Activated T-cell treated with anti-CD3 and anti-CD28 coated beads, Interleukin-2, amount 50 U/mL, for 24 hours (primary cell): ENCODE measurements at places on chromosomes 11 and 22.

- DNase-seq, result no peak
Observed at GRCh38 chr22:41868556-41868955, 35.7 kb downstream of the SREBF2 start.

DNA sequence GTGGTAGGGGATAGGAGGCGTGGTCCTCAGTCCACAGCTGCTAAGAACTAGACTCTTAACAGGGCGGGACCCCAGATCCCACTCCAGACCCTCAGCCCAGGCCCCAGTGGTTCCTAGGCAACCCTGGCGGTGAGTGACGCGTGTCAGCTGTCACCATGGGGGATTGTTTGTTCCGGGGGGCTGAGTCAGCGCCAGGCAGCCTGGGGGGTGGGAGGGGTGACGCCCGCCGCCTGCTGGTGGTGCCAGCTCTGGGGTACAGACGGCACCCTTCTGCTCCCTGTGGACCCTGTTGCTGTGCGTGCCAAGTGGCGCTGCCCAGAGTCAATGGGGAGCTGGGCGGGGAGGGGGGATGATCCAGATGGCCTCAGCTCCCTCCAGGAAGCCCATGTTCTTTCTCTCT, 2.5 kb downstream of the CNIH2 start:
- no peak for DNase-seq

- DNase-seq, result no peak
Observed at GRCh38 chr22:17827466-17827865, 53.2 kb upstream of the BID start.

- no peak for DNase-seq
Observed at GRCh38 chr11:50174975-50175374, 142.3 kb downstream of the OR4C45 start.

- no peak for DNase-seq
Observed at GRCh38 chr11:111119751-111120150, 125.8 kb upstream of the POU2AF2 start.

DNA sequence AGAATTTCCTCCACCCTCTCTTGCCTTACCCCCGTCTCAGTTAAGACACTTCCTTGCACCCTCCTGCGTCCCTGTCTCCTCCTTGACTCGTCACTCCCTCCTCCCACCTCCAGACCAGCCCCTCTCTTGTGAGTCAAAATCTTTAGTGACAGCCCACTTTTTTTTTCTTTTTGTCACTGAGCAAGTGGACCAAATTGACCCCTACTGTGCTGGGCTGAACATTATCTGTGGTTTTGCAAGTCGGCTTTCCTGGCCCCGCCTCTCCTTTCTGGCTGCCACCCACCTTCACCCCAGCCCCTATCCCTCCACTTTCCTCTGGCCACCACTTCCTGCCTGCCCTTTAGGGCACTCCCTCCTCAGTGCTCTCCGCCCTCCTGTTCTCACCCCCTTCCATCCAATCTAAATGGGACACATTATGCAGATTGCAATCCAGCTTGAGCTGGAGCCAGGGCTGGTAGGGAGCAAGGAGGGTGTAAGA, at the start of gene APLNR:
Gene APLNR (minus strand): TSS at position 47 of the 478 bp plus-strand sequence. CDS start 246 bp downstream, outside the sequence.
- DNase-seq, result no peak

GRCh38 chr11:46267930-46268329, 9.5 kb upstream of the CREB3L1 start:
- DNase-seq, result no peak

GRCh38 chr11:128814856-128815705, 52.0 kb downstream of the KCNJ1 start:
- DNase-seq, result no peak

- peak; percentile 74 for DNase-seq
Observed at GRCh38 chr22:31313366-31314147, 21.3 kb upstream of the PIK3IP1 start.

GRCh38 chr11:7595951-7596350, 77.3 kb downstream of the CYB5R2 start:
- no peak for DNase-seq

GRCh38 chr11:68038718-68039525, at the start of gene TCIRG1:
TCIRG1 (plus strand) TSS chr11:68039025; CDS start chr11:68041272, 2,247 bp downstream.
- DNase-seq, result peak; percentile 82

DNA sequence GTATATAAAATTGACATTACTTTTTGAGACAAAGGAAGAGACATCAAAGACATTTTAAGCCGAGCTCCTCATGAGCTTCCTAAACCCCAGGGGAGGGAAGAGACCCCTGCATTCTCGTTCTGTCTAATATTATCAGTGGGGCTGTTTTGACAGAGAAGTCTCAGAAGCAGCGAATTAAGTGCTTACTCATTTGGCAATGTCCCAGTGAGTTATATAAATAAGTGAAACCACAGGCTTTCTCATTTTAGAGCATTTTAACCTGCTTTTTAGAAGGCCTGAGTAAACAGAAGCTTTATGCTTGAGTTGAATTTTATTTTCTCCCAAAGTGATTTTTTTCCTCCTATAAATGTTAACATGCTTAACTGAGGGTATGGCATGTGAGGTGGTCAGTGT, 23.2 kb upstream of the C1QTNF4 start:
- DNase-seq, result no peak

DNA sequence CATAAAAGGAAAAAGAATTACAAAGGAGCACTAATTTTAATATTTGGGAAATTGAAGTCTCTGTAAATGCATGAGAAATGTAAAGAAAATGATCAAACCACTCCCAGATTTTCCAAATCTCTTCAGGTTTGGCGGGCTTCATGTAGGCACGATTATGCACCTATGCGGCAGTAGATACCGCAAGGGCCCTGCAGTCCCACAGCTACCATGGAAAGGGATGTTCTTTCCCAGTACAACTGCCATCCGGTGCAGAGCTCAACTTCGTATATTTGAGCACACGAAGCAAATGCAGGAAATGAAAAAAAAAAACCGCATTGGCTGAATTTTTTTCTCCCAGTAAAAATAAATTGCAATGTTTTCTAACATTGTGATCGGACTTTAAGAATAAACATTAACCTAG, 1.4 kb downstream of the SLC17A6 start:
- no peak for DNase-seq

DNA sequence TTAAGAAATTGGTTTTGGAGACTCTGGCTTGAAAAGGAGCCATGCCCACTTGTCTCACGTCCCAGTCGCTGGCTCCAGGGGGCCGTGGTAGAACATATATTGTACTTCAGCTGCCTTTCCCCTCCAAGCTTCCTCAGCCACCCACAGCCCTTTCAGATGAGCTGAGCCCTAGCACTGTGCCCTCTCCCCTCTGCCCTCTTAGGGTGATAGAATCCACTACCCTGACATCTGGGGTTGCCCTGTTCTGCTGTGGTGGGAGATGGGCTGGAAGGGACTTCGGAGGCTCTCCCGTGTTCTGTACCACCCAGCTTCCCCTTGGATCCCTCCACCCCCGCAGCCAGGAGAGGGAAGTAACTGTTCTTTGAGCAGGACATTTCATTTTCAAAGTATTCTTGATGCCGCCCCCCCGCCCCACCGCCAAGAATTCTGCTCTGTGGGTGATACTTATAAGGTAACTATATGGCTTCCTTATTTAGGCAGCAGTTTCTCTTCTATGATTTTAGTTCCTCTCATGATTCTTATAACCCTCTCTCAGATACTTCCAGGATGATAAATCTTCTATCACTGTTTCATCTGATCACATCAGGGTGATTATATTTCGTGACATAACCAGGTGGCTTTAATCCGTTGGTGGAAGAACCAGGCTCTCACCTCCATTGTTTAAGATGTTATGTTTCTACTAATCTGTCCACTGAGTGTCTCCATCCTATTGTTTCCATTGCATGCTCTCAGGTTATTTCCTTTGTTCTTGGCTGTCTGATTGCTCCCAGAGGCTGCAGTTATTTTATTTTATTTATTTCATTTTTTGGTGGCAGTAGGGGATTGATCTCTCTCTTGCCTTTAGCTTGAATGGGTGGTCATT, 24.1 kb downstream of the ZBTB16 start:
- no peak for DNase-seq

GRCh38 chr11:72682238-72682857, 8.1 kb upstream of the PDE2A start:
- no peak for DNase-seq

DNA sequence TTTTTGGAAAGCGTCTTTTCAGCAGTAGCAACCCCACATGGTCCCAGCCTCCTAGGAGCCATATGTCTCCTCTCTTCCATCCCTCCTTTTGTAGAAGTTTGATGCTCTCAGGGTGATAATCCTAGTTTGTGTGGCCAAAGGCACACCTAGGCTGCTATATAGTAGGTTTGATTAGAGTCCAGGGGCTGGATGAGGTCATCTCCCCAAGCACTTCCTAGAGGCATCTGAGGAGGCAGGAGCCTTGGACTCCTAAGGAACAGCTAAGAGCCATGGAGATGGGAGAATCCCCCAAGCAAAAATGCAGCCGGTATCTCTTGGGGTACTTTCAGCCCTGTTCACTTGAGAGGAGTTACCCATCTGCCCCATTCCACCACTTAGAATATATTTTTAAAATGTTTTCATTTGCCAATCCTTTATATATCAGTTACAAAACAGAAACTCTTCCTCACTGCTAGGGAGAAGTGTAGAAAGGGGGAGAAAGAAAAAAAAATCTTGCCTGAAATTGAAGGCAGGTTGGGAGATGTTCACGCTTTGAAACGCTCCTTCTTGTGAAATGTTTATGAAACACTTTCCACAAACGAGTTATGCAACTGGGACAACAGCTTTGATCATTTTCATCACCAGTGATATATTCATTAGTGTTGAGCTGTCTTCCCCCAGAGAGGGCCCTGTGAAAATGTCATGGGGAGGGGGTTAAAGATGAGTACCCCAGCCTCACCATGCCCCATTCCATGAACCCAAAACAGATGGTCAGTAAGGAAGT, 31.9 kb upstream of the TLCD5 start:
- DNase-seq, result no peak

DNA sequence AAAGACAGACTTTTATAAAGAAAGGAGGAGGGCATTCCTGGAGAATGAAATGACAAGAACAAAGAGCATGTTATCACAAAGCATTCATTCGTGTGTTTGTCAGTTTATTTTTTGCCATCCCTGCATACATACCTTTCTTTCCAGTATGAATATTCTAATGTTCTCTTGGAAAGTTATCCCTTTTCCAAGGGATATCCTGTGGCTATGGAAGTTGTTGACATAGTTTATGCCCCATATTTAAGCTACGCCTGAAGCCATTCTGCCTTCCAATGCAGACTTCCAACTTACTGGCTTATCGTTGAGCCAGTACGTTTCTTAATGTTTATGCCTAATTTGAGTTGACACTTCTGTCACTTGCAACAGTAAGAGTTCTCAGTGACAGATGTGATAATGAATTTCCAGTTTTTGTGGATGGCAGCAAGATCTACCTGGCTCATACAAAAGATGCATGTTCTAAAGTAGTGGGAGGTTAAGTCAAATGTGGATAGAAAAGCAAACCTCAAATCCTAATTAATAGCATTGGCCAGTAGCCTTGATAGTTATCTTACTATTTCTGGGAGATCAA, 133.3 kb upstream of the ANO3 start:
- no peak for DNase-seq

DNA sequence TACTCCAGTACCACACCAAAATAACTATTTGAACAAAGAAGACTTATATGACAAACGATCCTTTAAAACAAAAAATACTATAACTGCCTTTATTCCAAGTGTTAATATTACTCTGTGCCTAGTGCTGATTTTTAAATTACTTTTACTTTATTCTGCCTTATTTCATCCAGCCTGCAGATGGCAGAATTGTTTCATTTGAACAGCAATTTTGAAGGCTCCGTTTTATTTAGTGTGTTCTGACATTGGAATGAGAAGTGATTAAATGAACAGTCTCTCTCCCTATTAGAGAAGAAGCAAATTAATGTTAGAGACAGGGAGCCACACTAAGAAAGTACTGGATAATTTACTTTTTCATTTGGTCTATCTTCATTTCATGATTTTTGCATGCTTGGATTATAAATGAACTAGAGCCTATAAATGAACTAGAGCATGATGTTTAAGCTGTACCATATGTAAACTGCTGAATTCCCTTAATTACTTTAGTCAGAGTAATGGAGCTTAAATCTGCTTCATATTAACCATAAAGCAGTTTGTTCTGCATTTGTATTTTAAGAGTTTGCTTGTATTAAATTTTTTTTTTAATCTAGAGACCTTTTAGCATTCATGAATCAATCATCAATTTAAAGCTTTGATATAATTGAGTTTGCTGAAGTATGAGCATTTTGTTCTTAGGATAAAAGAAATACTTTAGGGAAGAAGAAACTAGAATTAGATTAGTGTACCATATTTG, 9.8 kb downstream of the PDHX start:
- DNase-seq, result no peak

DNA sequence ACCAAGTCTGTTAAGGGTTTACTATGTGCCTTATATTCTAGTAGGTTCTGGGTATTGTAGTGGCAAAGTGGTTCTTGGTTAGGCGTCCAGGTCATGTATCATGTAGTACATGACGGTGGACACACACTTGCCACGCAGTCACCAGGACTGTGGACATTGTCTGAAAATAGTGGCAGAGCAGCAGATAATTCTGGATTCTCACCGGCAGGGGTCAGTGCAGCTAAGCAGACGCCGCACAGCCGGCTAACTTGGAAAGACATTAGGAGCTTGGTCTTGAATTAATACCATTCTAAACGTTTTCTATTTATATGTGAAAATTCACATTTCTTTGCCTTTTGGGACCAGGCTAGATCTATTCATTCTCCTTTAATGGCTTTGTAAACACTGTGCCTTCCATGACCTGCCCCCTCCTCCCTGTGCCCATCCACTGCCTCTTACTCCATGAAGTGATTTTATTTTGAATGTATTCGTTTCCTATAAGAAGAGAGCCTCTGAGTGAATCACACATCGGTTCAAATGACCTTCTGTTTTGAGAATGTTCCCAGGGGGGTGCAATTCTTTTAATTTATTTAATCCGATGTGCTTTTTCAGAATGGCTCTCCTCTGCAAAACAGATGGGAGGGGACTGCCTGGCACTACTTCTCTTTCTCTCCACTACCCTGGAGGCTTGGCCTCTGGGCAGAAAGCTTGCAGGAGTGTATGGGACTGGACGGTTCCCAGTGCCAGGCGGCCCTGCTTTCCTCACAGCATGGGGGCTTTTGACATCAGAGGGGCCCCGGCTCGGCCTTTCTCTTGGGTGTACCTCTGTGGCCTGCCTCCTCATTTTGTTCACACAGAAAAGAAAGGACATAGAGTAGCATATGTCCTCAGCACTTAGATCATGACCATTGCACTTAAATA, 378.0 kb downstream of the NTM start:
- DNase-seq, result no peak

GRCh38 chr11:95242091-95242844, 11.3 kb upstream of the SESN3 start:
- no peak for DNase-seq

DNA sequence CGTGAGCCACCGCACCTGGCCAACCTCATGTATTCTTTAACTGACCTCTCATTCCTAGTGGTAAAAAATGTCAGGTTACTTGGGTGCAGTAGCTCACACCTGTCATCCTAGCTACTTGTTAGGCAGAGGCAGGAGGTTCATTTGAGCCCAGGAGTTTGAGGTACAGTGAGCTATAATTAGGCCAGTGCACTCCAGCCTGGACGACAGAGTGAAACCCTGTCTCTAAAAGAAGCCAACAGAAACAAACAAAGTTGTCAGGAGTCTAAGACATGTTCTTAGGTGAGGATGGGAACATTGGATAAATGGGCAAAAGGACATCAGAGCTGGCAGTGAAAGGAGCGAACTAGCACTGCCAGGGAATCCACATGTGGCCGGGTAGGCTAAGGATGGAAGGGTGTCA, 18.1 kb downstream of the MADD start:
- DNase-seq, result no peak

- DNase-seq, result no peak
Observed at GRCh38 chr22:28978158-28978557, 83.5 kb downstream of the C22orf31 start.
